Small intestine (tissue), 16 donors: ENCODE measurements at places on chromosomes 5 and 9. TPM values are rescaled to one million over a fixed set of nuclear protein-coding genes. Genes with fewer than 3 reads are reported as not detected.

PAEP gene
- not detected for polyA plus RNA-seq

PCSK5 gene
- 14.3 TPM for polyA plus RNA-seq

- no peak for DNase-seq
Observed at GRCh38 chr9:9215050-9215449, 1397.8 kb downstream of the PTPRD start.

DNA sequence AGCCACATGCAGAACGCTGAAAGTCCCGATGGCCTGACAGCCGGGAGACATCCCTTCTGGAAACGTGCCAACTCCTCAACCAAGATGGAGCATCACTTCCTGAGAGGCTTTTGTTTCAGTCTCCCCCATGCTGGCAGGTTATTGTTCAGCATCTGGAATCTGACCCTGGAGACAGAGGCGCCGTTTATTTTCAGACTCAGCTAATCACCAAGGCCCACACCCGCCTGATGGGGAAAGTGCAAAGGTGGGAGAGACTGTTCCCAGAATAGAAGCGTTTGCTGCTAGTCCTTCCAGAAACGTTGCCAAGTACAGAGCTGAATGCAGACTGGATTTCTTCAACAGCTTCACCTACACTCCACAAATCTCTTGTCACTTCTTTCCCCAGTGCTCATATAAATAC is 41.8 kb upstream of the S1PR3 start:
- DNase-seq, result peak; percentile 92

CKMT2 gene
- 2.5 TPM for polyA plus RNA-seq

- peak; percentile 80 for DNase-seq
Observed at GRCh38 chr9:91150998-91151717, 210.6 kb downstream of the AUH start.

GRCh38 chr9:81191222-81191621 is 498.1 kb downstream of the TLE1 start:
- DNase-seq, result no peak

GRCh38 chr9:70466976-70467561 is 52.6 kb upstream of the KLF9 start:
- no peak for DNase-seq

DNA sequence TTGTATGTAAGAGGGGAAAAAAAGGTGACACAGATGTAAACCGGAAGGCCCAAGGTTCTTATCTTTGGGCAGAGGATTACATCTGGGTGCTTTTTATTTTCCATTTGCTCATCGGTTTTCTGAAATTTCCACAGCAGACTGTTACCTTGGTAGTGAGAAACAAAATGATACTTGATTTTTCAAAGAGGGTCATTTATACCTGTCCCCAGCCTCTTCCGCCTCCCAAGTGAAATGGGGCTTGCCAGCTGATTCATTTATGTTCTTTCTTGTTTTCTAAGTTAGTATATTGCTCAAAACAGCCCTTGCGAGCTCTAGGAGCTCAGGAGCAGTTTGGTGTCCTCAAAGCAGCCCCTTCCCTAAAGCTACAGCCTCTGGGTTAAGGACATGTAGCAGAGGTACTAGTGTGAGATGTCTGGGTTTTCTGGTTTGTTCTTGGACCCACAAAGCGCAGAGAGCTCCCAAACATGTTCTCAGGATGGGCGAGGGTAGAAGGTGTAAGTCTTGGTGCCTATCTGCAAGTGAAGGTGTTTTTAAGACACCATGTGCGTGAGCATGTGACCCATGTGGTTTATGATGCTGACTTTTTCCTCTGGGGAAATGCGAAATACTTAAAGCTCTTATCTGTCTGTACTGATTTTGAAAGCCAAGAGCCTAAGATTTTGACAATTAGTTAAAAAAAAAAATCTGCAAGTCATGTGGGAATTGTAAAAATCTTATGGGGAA is 38.3 kb downstream of the DAPK1 start:
- no peak for DNase-seq

- DNase-seq, result no peak
Observed at GRCh38 chr9:70566751-70567150, 152.3 kb upstream of the KLF9 start.

GRCh38 chr9:15286161-15286821 is 20.7 kb downstream of the TTC39B start:
- peak; percentile 51 for DNase-seq

SPOUT1 gene
- polyA plus RNA-seq, result 25.1 TPM

DNA sequence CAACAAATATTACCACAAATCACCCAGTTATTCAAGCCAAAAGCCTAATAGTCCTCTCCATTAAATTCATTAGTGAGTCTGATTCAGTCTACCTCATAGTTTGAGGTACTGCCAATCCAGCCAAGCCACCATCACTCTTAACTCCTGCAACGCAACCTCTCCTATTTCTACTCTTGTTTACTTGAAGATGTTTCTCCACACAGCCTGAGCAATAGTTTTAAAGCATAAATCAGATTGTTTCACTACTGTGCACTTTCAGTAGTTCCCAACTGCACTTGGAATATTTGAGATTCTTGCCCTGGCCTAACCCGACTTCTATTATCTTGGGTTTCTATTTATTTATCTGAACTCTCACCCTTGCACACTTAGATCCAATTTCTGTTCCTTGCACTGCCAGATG is 85.5 kb downstream of the YIPF5 start:
- no peak for DNase-seq

PCDHB13 gene
- not detected for polyA plus RNA-seq

DNA sequence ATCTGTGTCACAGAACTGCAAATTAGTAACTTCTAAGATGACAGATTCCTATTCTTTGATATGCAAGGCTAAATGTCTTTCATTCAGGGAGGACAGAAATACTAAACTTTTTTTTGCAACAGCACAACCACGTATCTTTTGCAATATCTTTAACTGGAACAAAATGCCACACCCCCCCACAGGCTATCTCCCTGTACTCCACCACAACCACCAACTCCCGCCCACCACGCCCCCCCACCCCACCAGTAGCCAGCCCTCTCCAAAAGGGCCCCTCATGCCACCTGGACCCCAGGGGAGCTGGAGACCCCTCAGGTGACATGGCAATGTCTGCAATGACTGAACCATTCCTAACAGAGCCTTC is 131.8 kb downstream of the ROR2 start:
- no peak for DNase-seq

RASEF gene
- polyA plus RNA-seq, result 5.1 TPM

GRCh38 chr9:84677080-84677479 is 7.6 kb downstream of the NTRK2 start:
- DNase-seq, result no peak

DNA sequence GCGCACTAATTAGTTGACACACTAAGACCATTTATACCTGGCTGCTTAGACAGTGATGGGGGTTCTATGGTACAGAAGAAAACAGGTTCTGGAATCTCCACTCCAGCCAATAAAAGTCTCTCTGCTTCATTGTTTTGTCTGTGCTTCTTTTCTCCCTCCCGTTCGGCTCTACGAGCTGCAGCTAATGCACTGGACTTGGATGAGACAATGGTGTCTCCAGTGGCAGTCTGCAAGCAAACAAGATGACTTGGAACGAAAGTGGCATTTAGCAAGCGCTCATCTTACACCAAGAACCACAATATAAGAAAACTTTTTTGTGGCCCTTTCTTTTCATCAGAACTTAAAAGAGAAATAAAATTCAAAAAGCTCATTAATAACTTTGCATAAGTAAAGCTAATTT is 30.2 kb downstream of the GFM2 start:
- DNase-seq, result no peak

GRCh38 chr5:143938230-143938629 is 126.3 kb downstream of the HMHB1 start:
- no peak for DNase-seq

GRCh38 chr5:90994796-90995195 is 388.3 kb downstream of the ARRDC3 start:
- no peak for DNase-seq

DNA sequence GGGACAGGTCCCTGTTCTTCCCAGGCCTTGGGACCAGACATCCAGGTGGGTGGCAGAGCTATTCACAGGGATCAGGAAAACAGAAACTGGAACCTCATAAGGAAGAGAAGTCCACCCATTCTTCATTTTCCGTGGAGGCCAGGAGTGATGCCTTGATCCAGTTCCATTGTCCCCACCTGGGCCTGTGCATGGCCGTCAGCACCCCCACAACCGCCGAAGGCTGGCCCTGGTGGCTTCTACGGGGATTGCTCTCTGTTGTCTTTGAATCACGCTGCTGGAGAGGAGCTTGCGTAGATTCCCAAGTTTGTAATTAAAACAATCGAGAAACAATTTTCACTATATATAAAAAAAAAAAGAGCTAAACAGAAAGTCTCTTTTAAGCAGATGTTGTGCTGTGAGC is 134.4 kb downstream of the MVB12B start:
- DNase-seq, result no peak

DNA sequence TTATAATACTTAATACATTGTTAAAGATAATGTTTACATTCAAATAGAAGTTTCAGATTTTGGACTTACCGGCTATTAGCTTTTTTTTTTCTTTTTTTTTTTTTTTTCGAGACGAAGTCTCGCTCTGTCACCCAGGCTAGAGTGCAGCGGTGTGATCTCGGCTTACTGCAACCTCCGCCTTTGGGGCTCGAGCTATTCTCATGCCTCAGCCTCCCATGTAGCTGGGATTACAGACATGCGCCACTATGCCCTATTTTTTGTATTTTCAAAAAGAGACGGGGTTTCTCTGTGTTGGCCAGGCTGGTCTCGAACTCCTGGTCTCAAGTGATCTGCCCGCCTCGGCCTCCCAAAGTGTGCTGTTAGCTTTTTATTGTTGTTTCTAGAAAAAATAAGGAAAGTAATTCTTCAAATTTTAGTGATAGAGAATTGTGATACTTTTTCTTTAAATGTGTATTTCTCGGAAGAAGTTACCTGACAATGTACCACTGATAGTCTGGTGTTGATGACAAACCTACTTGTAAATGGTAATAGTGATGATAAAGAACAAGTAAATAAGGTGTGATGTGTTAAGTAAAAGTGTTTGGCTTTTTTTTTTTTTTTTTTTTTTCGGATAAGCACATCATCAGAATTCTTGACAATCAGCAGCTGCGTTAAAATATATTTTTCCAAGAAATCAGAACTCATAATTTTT is 2.7 kb downstream of the CDC42SE2 start:
- no peak for DNase-seq

DNA sequence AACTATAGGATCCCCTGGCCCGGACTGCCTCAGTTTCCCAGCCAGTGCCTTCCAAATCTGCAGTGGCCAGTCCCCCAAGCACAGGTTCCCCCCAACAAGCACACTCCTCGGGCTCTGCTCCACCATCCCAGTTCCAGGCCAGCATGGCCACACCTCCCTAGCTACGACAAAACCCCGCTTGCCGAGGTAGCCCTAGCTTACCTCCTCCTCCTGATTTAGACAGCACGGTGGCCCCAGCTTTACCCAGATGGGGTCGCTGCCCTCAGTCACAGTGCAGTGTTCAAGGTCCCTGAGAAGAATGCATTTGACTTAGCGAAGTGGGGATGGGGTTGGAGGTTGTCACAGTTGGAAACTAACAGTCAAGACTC is 40.8 kb upstream of the GARNL3 start:
- peak; percentile 8 for DNase-seq

DNA sequence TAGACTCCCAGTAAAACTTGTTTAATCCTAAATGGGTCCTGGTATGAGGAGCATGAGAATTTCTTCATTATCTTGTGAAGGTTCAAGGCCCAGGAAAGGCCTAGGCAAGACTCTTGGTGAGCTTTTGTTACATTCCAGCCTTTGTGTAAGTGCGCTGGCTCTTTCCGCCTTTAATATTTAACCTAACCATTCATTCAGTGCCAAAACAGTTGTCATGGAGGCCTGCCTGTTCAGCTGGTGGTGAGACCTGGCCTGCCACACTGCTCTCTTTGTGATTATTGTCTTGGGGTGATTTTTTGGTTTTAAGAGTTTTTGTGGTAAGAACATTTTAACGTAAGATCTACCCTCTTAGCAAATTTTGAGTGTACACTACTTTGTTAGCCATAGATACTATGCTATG is 127.5 kb upstream of the WWC1 start:
- DNase-seq, result no peak

SPATA9 gene
- polyA plus RNA-seq, result not detected

- no peak for DNase-seq
Observed at GRCh38 chr9:133506653-133507038, 18.1 kb downstream of the MYMK start.

DNA sequence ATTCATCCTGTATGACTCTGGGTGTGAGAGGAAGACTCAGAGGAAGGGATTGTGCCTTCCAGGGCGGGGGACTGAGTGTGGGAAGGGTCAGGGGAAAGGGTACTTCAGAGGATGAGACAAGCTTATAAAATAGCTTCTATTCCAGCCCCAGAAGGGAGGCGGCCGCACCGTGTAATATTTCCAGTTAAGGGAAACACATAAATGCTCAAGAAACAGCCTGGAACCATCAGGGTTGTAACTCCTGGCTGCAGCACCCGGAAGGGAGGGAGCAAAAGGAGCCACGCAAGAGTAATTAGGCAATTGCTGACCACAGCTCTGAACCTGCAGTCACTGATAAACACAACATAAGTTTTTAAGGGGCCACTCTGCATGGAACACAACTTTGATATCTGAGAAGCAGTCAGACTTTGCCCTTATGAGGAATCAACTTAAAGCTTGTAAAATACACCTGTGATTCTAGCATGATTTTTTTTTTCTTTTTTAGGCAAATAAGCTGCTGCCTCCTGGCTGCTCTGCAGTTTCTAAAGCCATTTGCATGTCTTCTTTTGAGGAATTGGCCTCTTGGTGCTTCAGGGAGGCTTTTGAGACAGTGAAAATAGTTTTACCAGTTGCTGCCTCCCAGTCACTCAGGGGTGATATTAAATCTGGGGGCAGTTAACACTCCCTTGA is 382.7 kb downstream of the ENC1 start:
- peak; percentile 82 for DNase-seq

DNA sequence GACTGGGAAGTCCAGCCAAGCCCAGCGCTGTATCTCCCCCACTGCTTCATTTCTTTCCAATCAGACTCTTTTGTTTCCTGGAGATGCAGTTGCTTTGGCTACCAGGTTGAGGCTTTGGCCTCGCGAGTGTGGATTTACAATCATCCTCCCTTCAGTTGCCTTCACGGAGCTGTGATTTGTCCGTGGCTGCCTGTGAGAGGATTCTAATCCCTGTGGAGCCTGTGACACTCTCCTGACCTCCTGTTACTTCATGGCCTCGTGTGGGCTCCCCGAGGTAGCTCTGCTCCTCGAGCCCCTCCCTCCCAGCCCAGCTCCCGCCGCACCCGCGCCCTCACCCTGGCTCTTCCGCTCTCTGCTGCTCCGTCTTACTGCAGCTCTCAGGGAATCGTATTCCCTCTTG is 107.2 kb upstream of the STC2 start:
- no peak for DNase-seq

MARCHF11 gene
- 0.13 TPM for polyA plus RNA-seq

GRCh38 chr5:151253605-151253950 is 593 bp downstream of the GM2A start:
- peak; percentile 33 for DNase-seq

DNA sequence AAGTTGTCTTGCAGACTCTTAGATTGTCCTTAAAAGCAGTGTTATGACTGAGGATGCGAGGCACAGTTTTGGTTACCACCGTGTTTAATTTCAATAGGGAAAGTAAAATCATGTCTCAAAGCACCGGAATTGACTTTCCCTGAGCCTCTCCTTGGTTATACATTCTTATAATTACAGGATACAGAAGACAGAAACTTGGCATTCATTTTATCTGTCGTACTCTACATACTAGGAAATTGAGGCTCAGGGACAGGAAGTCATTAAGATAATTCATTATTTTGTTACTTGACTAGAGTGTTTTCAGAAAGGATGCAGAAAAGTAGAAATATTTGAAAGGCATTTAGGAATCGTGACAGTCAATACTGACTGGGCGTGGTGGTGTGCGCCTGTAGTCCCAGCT is 54.0 kb upstream of the SPATA31D4 start:
- no peak for DNase-seq

FLT4 gene
- polyA plus RNA-seq, result 0.22 TPM

IFNK gene
- polyA plus RNA-seq, result not detected

- DNase-seq, result peak; percentile 96
Observed at GRCh38 chr5:172772112-172772906, 1.3 kb upstream of the DUSP1 start.

- DNase-seq, result peak; percentile 55
Observed at GRCh38 chr5:115098041-115098702, 71.5 kb downstream of the TRIM36 start.
